ENCODE measurements at places on chromosomes 2 and 18. TPM values are rescaled to one million over a fixed set of nuclear protein-coding genes. Genes with fewer than 3 reads are reported as not detected.

The UGT1A3 gene
- total RNA-seq, result not detected

The POMC gene
- 1.3 TPM for total RNA-seq

The SNTG2 gene
- total RNA-seq, result not detected

The APCDD1 gene
- 4.4 TPM for total RNA-seq

The CHST9 gene
- not detected for total RNA-seq

The LRRC30 gene
- not detected for total RNA-seq

The VWA3B gene
- total RNA-seq, result not detected

The ASPRV1 gene
- 0.31 TPM for total RNA-seq

The EPAS1 gene
- 99.0 TPM for total RNA-seq

The PTCD3 gene
- total RNA-seq, result 79.6 TPM

The IL1F10 gene
- total RNA-seq, result not detected

The SIX2 gene
- 0.75 TPM for total RNA-seq

The ITPRID2 gene
- 174 TPM for total RNA-seq

The TMEM185B gene
- total RNA-seq, result 33.3 TPM
